ENCODE measurements at places on chromosomes 12 and 14. TPM values are rescaled to one million over a fixed set of nuclear protein-coding genes. Genes with fewer than 3 reads are reported as not detected.

DNA sequence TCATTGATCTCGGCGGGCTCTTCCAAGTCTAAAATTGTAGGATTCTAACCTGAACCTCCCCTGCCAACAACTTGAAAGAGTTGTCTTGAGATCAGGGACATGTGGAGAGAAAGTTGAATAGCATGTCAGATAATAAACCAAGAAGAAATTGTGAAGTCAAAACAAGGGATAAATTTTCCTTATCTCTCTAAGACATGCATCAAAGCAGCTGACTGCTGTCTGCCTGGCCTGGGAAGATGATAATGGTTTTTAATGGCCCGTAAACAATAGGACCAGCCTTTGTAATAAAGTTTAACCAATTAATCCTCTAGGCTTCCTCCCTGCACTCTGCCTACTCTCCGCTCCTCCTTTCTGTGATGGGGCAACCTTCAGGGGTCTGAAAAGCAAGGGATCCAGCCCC, 67.9 kb downstream of the DPF3 start:
- no peak for DNase-seq

GRCh38 chr12:117481470-117481869, 120.0 kb upstream of the NOS1 start:
- no peak for DNase-seq

- no peak for DNase-seq
Measured at GRCh38 chr14:93099196-93099595, 16.5 kb downstream of the ITPK1 start.

SERPINA9 gene
- not detected for polyA plus RNA-seq

DNA sequence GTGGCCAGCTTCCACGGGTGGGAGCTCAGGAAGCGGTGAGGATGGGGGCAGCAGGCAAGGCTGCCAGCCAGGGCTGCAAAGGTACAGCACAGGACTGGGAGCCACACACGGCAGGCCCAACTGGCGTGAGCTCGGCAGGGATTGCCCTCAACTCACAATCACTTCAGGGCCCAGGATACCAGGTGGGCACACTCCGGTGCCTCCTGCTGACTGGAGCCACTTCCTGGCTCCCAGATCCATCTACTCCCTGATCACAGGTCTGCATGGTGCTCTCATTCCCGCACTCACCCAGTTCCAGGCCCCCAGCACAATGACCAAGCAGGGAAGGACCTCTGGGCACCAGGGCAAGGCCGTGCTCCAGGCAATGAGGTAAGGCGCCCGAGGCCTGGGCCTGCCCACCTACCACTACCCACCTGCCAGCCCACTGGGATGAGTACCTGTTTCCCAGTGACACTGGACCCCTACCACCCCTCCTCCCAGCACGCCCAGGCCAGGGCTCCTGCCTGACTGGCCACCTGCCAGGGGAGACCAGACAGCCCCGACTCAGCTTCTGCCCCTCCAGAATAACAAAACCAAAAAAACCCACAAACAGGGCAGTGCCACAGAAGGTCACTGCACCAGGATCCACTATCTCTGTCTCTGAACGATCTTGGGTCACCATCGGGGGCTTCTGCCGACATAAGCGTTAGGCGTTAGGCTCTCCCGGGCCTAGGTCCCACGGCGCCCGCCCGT, 1.8 kb downstream of the JAG2 start:
- DNase-seq = no peak

GRCh38 chr12:128690641-128691040, 133.1 kb downstream of the SLC15A4 start:
- no peak for DNase-seq

DNA sequence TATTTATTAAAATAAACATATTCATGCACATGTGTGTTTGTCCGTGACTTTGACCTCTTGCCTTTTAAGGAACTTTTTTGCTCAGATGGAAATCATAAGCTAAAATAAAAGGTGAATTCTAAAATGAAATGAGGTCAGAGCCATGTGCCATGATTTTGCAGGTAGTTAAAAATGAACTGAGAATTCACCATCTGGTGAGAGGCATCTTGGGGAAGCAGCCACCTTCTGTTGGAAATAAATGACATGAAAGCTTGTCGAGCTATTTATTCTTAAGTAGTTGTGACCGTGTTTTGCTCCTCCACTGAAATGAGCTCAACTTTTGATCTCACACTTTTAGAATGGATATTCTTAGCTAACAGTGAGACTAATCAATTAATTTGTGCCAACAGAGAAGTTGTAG, 56.8 kb upstream of the CNOT2 start:
- DNase-seq = no peak

Data from right lung (tissue), 10 donors.